ENCODE measurements at places on chromosomes 12 and 14. TPM values are rescaled to one million over a fixed set of nuclear protein-coding genes. Genes with fewer than 3 reads are reported as not detected.
A peak's percentile ranks its signal among the peaks of the same experiment; 100 is the strongest.

YEATS4 gene
- 30.5 TPM for total RNA-seq

DNA sequence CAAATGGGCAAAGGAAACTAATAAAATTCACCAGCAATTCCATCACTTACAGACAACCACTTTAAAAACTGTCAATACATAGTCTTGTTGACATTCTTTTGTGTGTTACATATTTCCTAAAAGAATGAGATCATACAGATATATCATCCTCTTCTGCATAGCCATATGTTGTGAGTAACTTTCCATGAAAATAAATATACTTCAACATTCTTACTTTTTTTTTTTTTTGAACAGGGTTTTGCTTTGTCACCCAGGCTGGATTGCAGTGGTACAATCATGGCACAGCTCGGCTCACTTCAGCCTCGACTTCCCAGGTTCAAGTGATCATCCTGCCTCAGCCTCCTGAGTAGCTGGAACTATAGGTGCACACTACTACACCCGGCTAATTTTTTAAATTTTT, 20.9 kb downstream of the ZC2HC1C start:
- no peaks in the 10 kb centered on the region for H3K4me1 ChIP-seq
- no peak for DNase-seq
- H3K27me3 ChIP-seq, result no peaks in the 10 kb centered on the region
- H3K4me3 ChIP-seq, result no peak overlapping the region
- H3K27ac ChIP-seq, result no peak overlapping the region
- H3K36me3 ChIP-seq, result peaks cover 72% of the 10 kb centered on the region

GRCh38 chr12:71216725-71217579, 59.2 kb upstream of the TSPAN8 start:
- H3K4me1 ChIP-seq, result no peaks in the 10 kb centered on the region
- no peaks in the 10 kb centered on the region for H3K27me3 ChIP-seq
- no peaks in the 10 kb centered on the region for H3K36me3 ChIP-seq
- peak; percentile 18 for DNase-seq

DNA sequence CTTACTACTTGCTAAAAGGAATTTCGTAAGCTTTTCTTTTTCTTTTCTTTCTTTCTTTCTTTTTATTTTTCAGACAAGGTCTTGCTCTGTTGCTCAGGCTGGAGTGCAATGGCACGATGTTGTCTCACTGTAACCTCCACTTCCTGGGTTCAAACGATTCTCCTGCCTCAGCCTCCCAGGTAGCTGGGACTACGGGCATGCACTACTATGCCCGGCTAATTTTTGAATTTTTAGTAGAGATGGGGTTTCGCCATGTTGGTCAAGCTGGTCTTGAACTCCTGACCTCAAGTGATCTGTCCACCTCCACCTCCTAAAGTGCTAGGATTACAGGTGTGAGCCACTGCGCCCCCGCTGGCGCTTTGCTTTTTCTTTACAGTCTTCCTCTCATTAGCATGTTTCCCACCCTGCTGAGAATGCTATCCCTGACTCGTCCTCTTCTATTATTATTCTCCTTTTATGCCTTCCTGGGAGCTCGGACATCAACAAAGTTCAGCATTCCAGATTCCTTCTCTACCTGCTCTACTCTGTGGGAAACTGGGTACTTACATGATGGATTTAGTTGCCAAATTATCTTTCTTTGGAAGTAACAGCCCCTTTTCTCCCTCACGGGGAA, 3.1 kb downstream of the MTHFD1 start:
- peaks cover 7% of the 10 kb centered on the region for H3K36me3 ChIP-seq
- H3K4me1 ChIP-seq, result peaks cover 19% of the 10 kb centered on the region
- no peak for DNase-seq
- H3K27me3 ChIP-seq, result no peaks in the 10 kb centered on the region
- H3K27ac ChIP-seq, result no peak overlapping the region

SLC39A2 gene
- total RNA-seq, result 0.68 TPM

GRCh38 chr12:108750526-108750925, 19.2 kb upstream of the CORO1C start:
- no peak for DNase-seq
- no peaks in the 10 kb centered on the region for H3K27me3 ChIP-seq
- H3K4me3 ChIP-seq, result no peak overlapping the region
- no peaks in the 10 kb centered on the region for H3K4me1 ChIP-seq
- no peaks in the 10 kb centered on the region for H3K36me3 ChIP-seq

DNA sequence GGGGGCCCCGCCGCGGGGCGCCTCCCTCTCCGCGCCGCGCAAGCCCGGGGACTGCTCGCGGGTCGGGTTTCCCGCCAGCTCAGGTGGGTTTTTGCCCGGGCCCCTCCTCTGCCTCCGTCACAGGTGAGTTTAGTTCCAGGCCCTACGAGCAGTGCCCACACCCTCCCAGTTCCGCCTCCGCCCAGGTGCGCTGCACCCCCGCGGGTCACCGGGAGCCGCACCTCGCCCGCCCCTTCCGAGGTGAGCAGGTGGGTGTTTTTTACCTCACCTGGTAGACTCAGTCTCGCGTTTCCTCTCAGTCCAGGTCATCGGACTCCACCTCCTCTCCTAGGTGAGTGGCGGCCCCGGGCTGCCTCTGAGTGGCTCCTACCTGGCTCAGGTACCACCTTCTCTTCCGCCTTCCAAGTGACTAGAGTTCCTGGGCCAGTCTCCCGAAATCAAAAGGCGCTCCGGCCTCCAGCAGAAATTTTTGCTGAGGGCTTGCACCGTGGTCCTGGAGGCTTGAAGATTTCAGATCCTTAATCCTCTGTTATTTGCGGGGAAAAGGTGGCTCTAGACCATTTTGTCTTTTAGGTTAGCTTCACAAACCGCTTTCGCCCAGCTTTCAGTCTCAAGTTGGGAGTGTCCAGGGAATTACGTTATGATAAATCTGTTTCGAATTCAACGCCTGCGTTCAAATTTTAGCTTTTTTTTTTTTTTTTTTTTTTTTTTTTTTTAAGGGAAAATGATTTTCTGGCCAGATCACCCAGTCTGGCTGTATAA, at the start of gene TMEM30B:
TMEM30B (minus strand) TSS at position 153 of the 762 bp plus-strand sequence. CDS start 191 bp downstream, outside the sequence.
- no peaks in the 10 kb centered on the region for H3K27me3 ChIP-seq
- H3K4me1 ChIP-seq, result peaks cover 48% of the 10 kb centered on the region
- H3K27ac ChIP-seq, result peak within 1 kb of the TSS; percentile 86
- DNase-seq, result peak; percentile 98
- H3K4me3 ChIP-seq, result peak within 1 kb of the TSS; percentile 93

DNA sequence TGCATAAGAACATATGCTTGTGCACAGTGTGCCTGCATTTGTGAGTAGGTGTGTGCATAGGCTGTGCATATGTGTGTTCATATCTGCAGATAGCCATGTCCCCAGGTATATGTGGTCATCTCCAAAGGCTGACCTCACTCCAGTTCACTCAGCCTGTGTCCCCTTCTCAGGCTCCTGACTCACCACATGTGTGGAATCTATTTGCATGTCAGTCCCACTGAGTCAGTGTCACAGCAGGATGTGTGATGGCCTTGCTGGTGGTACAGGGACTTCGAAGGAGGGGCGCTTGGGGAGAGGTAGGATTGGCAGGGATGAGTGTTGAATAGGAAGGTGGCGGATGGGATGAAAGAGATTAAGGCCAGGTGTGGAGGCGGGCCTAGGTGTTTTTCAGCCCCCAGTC, 35.5 kb downstream of the KRT80 start:
- H3K27me3 ChIP-seq, result no peaks in the 10 kb centered on the region
- peaks cover 60% of the 10 kb centered on the region for H3K4me1 ChIP-seq
- DNase-seq, result peak; percentile 56
- no peak overlapping the region for H3K27ac ChIP-seq

ASB2 gene
- total RNA-seq, result not detected

DNA sequence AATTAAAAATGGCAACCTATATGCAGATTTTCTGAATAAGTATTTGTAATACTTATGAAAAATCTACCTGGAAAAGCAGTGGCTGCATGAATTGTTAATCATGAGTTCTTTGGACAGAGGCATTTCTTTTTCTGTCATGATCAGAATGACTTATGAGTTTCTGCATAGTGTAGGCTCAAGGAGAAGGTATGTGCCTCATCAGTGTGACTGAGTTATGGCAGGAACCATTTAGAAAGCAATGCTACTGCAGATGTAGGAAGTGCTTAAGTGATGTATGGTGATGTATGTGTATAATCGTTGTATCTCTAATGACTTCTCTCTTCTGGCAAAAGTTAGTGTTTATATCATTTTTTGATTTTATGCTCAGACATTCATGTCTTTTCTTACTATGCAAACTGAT, 816.4 kb upstream of the FBXO33 start:
- no peaks in the 10 kb centered on the region for H3K27me3 ChIP-seq
- H3K27ac ChIP-seq, result no peak overlapping the region
- DNase-seq, result no peak
- no peaks in the 10 kb centered on the region for H3K4me1 ChIP-seq
- no peaks in the 10 kb centered on the region for H3K36me3 ChIP-seq

DNA sequence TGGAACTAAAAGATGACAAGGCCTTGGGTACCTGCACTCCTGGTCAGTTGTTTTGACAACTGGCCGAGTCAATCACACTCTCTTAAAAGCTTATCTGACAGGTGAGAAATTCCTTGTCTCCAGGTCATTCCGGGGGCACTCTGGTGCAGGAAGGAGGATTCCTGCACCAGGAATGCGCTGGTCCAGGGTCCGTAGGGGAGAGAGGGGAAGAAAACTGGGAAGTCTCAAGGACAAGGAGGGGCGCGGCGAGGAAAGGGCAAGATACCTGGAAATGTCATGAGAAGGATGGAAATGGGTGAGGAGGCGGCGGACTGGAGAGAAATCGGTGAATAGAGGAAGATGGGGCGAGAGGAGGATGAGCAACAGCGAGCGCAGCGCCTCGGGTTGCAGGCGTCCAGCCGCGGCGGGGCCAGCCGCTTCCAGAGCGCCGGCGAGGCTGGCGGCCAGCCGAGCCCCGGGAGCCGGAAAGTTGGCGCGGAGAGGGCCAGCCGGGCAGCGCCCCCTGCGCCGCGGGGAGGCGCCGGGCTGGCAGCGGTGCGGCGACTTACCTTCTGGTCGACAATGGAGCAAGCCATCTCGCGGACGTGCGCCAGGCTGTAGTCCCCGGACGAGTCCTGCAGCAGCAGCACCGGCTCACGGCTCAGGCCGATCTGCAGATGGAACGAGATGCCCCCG, 809 bp downstream of the PRKD1 start:
- peak overlapping the region; percentile 59 for H3K4me3 ChIP-seq
- H3K36me3 ChIP-seq, result no peaks in the 10 kb centered on the region
- no peak overlapping the region for H3K27ac ChIP-seq
- H3K27me3 ChIP-seq, result no peaks in the 10 kb centered on the region

DNA sequence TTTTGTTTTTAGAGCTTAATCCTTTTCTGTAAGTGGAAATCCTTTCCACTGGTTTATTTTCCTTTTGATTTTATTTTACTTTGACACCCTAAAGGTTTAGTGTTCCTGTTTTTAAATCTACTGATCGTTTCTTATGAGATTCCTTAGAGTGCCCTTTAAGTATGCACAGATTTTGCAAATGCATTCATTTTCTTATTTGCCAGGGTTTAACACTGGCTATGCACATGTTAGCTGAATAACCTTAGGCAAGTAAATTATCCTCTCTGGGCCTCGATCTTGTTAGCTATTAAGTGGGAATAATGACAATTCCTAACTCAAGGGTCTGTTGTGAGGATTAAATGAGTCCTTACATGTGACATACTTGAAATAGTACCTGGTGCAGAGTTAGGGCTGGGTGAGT, 136.0 kb downstream of the BICD1 start:
- no peak for DNase-seq
- H3K36me3 ChIP-seq, result no peaks in the 10 kb centered on the region
- no peaks in the 10 kb centered on the region for H3K27me3 ChIP-seq
- H3K4me1 ChIP-seq, result no peaks in the 10 kb centered on the region
- H3K27ac ChIP-seq, result no peak overlapping the region

DNA sequence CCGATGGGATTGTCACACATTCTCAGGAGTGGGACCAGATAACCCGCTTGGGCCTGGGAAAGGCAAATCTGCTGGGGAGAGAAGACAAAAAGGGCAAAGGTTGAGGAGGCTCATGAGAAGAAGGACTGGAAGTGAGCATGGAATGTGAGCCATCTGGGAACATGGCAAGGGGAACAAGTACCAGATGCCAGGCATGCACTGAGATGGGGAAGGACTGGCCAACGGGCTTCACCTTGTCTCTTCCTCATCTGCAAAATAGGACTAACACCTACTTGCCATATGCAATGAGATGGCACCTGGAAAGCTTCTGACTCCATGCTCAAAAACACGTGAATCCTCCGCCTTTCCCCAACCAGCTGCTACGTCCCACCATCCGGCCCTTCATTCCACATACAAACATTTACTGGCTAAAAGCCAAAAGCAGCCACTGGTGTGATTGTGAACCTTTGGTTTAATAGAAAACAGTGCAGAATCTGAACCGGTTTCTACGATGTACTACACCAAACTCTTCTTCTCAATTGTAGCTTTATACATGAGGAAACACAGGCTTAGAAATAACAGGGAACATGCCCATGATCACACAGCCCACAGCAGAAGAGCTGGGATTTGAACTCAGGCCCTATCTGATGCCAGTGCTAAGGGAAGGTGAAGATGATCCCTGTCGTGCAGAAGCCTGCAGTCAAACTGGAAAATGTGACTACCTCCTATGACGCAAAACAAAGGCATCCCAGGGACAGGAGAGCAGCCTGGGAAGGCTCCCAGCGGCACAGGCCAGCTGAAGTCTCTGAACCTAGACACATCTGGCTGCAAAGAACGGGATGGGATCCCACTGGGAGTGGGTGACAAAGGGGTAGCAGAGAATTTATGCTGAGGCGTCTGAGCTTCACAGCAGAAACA, 112.1 kb downstream of the TTC7B start:
- no peak for DNase-seq
- no peak overlapping the region for H3K27ac ChIP-seq
- no peaks in the 10 kb centered on the region for H3K4me1 ChIP-seq
- H3K4me3 ChIP-seq, result no peak overlapping the region
- no peaks in the 10 kb centered on the region for H3K27me3 ChIP-seq
- H3K36me3 ChIP-seq, result no peaks in the 10 kb centered on the region

GRCh38 chr14:30875788-30876053, 1.4 kb downstream of the COCH start:
- no peaks in the 10 kb centered on the region for H3K4me1 ChIP-seq
- no peaks in the 10 kb centered on the region for H3K36me3 ChIP-seq
- H3K4me3 ChIP-seq, result no peak overlapping the region
- no peak for DNase-seq

ASIC1 gene
- 3.5 TPM for total RNA-seq

DNA sequence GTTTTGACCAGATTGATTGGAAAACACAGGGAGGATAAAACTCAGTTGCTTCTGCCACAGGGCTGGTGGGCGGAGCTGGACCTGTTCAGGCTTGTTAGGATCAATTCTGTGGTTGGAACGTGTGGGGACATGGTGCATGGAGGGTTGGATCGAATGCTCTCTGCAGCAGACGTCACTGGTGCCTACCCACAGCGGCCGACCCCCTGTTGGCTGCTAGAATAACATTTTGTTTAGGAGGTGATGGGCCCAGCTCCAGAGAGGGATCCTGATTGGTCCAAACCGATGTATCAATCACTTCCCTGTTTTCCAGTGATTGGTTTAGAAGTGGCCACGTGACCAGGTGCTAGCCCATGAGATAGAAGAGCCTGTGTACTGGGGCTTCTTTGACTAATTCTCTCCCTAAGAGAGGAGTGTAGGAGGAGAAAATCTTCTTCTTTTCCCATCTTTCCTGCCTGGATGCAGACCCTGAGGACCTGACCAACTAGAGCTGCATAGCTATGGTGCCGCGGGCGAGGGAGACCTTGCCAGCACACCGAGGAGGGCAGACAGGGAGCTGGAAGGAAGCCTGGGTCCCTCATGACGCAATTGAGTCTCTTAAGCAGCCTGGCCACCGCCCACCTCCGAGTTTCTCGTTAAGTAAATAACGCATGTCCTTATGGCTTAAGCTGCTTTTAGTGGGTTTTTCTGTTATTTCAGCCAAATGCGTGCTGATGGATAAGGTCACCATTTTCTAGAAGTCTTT, 163.5 kb downstream of the AACS start:
- H3K4me3 ChIP-seq, result no peak overlapping the region
- no peaks in the 10 kb centered on the region for H3K36me3 ChIP-seq
- no peak overlapping the region for H3K27ac ChIP-seq
- H3K4me1 ChIP-seq, result no peaks in the 10 kb centered on the region

FAM222A gene
- 3.1 TPM for total RNA-seq

Data from PC-9 (cell line).